ENCODE measurements at places on chromosomes 7 and 10.

DNA sequence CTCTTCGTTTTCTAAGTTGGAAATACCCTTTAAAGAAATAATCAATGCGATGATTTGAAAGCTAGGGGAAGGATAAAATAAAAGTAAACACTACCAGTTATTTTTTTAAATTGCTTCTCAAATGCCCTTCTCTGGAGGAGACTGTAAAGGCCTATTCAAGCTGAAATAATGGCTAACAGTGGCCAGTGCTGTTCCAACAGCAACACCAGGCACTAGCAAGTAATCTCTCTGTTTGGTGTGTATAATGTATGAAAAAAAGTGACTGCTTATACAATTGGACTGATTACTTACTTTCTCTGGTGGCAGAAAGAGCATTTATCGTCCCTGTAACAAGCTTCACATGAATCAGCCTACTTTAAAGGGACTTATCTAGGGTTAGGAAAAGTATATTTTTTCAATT, 102.7 kb downstream of the CSTF2T start:
- H3K4me3 ChIP-seq, result no peak overlapping the region
- no peak overlapping the region for H3K27ac ChIP-seq
- no peaks in the 10 kb centered on the region for H3K36me3 ChIP-seq

- no peak overlapping the region for H3K4me3 ChIP-seq
- no peak for ATAC-seq
- no peaks in the 10 kb centered on the region for H3K4me1 ChIP-seq
These were observed 77.6 kb upstream of the SHH start for GRCh38 chr7:155889636-155890511.

DNA sequence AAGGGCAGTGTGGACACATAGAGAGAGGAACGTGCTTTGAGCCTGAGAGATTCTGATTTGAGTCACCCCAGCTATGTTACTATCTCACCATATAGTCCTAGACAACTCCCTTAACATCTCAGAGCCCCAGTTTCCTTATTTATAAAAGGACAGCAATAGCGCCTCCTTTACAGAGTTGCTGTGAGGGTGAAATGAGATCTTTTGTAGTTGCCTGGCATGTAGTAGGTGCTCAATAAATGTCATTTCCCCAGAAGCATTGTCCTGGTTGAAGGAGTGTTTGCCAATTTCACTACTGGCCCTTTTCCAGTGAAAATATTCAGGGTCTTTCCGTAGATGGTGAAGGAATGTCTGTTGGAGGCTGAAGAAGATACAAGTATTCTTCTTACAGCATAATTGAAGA, 51.3 kb upstream of the FAM180A start:
- peaks cover 32% of the 10 kb centered on the region for H3K27me3 ChIP-seq
- no peak overlapping the region for H3K4me3 ChIP-seq
- ATAC-seq, result no peak

GRCh38 chr7:111093496-111093895, 2.6 kb downstream of the LRRN3 start:
- H3K36me3 ChIP-seq, result no peaks in the 10 kb centered on the region
- ATAC-seq, result no peak
- peaks cover 15% of the 10 kb centered on the region for H3K4me1 ChIP-seq
- H3K27me3 ChIP-seq, result no peaks in the 10 kb centered on the region

- no peaks in the 10 kb centered on the region for H3K4me1 ChIP-seq
- no peaks in the 10 kb centered on the region for H3K27me3 ChIP-seq
- H3K27ac ChIP-seq, result no peak overlapping the region
- H3K36me3 ChIP-seq, result no peaks in the 10 kb centered on the region
- H3K4me3 ChIP-seq, result no peak overlapping the region
- ATAC-seq, result no peak
These were observed 507.2 kb upstream of the IGFBP3 start for GRCh38 chr7:46428295-46428694.

GRCh38 chr7:43619213-43620012, 36.5 kb downstream of the STK17A start:
- H3K36me3 ChIP-seq, result peaks cover 45% of the 10 kb centered on the region
- no peak overlapping the region for H3K27ac ChIP-seq
- no peak overlapping the region for H3K4me3 ChIP-seq
- no peak for ATAC-seq
- H3K4me1 ChIP-seq, result peaks cover 33% of the 10 kb centered on the region
- H3K27me3 ChIP-seq, result no peaks in the 10 kb centered on the region

DNA sequence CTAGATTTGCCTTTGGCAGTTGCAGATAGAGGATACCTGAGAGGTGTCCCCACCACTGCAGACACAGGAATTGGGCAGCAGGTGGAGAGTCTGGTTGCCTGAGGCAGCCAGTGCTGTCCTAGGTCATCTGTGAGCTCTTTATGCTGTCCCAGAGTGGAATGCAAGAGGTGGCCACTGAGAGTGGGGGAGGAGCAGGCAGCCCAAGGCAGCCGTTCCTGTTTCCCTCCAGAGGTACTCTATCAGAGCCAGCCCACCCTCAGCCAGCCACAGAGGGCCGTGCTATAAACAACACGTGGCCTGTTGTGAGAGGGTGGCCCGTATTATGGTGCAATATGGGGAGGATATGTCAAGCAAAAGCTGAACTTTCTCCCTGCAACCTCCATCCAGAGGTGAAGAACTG, 8.5 kb downstream of the LRRC18 start:
- peak overlapping the region; percentile 37 for H3K27ac ChIP-seq
- peaks cover 57% of the 10 kb centered on the region for H3K36me3 ChIP-seq
- no peak for ATAC-seq
- peaks cover 7% of the 10 kb centered on the region for H3K4me1 ChIP-seq

GRCh38 chr10:27759483-27760272, 14.1 kb upstream of the MKX start:
- no peaks in the 10 kb centered on the region for H3K36me3 ChIP-seq
- H3K4me3 ChIP-seq, result no peak overlapping the region
- H3K27ac ChIP-seq, result no peak overlapping the region
- no peaks in the 10 kb centered on the region for H3K4me1 ChIP-seq
- no peak for ATAC-seq

- ATAC-seq, result no peak
- no peak overlapping the region for H3K4me3 ChIP-seq
- no peak overlapping the region for H3K27ac ChIP-seq
- H3K4me1 ChIP-seq, result no peaks in the 10 kb centered on the region
- peaks cover 53% of the 10 kb centered on the region for H3K27me3 ChIP-seq
These were observed 695 bp downstream of the FAM237B start for GRCh38 chr7:90320418-90320800.

DNA sequence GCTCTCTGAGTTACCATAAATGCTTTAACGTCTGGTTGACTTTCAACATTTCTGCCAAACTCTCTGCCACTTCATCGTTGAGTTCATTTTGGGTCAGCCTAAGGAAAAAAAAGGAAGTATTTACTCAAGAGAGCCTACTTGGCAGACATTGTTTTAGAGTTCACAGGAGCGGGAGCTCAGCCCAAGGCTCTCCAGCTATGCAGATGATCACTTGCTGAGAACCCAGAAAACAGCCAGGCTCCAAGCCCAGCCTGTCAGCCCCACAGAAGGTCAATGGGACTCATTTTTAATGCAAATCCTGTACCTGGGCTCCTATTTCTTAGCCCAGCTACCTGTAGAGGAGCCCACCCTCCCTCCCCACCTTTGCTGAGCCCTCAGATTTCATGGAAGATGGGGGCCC, 45.5 kb downstream of the NOD1 start:
- peaks cover 80% of the 10 kb centered on the region for H3K36me3 ChIP-seq
- H3K27me3 ChIP-seq, result no peaks in the 10 kb centered on the region
- peak overlapping the region; percentile 76 for H3K27ac ChIP-seq
- no peak for ATAC-seq

GRCh38 chr7:68474661-68475216, 1123.5 kb upstream of the AUTS2 start:
- no peak for ATAC-seq
- no peaks in the 10 kb centered on the region for H3K36me3 ChIP-seq
- H3K4me3 ChIP-seq, result no peak overlapping the region
- H3K27me3 ChIP-seq, result no peaks in the 10 kb centered on the region
- H3K4me1 ChIP-seq, result no peaks in the 10 kb centered on the region

- no peak overlapping the region for H3K27ac ChIP-seq
- H3K4me3 ChIP-seq, result no peak overlapping the region
- H3K27me3 ChIP-seq, result no peaks in the 10 kb centered on the region
- ATAC-seq, result no peak
These were observed 24.5 kb downstream of the BLVRA start for GRCh38 chr7:43782768-43783555.

DNA sequence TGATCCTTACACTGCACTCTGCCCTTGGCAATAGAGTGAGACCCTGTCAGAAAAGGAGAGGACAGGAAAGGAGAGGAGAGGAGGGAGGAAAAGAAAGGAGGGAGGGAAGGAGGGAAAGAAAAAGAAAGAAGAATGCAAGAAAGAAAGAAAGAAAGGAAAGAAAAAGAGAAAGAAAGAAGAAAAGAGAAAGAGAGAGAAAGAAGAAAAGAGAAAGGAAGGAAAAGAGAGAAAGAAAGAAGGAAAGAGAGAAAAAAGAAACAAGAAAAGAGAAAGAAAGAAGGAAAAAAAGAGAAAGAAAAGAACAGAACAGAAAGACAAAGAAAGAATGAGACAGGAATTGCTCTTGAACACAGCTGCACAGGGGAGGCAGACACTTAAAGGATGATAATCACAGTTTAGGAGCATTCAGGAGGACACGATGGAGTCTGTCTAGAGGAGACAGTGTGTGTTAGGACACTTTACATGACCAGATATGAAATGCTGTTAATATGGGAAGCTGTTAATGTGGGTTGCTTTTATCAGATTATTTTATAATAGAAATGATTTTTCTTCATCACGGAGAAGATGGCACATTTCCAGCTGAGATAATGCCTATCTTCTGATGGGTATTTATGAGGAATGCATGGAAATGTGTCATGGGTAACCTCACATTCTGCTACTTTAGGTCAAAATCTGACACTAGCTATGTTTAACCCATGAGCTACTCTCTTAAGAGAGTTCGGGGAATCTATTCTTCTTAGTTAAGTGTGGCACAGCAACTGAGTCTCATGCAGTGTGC, 160.5 kb downstream of the BAMBI start:
- ATAC-seq, result no peak
- no peaks in the 10 kb centered on the region for H3K36me3 ChIP-seq
- H3K4me1 ChIP-seq, result no peaks in the 10 kb centered on the region
- no peak overlapping the region for H3K4me3 ChIP-seq
- peaks cover 9% of the 10 kb centered on the region for H3K27me3 ChIP-seq
